Jurkat, Clone E6-1 (cell line): ENCODE measurements at places on chromosomes 11 and 22.
A peak's percentile ranks its signal among the peaks of the same experiment; 100 is the strongest.

- no peak for DNase-seq
Measured at GRCh38 chr22:37146051-37146385, 3.7 kb downstream of the IL2RB start.

GRCh38 chr11:108135845-108136544, 14.6 kb downstream of the ACAT1 start:
- DNase-seq, result no peak

GRCh38 chr22:23402275-23403151, 177.6 kb downstream of the IGLL1 start:
- DNase-seq, result peak; percentile 66

GRCh38 chr11:104699981-104700380, 198.3 kb downstream of the CASP12 start:
- no peak for DNase-seq

GRCh38 chr11:82775736-82776346, 42.2 kb upstream of the FAM181B start:
- peak; percentile 24 for DNase-seq

- DNase-seq, result no peak
Measured at GRCh38 chr11:8269636-8270035, 6.0 kb upstream of the LMO1 start.

GRCh38 chr22:27094633-27095308, 437.4 kb downstream of the MIAT start:
- DNase-seq, result no peak

GRCh38 chr11:106656646-106657045, 361.6 kb downstream of the GUCY1A2 start:
- DNase-seq, result no peak

GRCh38 chr22:41991111-41991510, 7.5 kb upstream of the WBP2NL start:
- no peak for DNase-seq

DNA sequence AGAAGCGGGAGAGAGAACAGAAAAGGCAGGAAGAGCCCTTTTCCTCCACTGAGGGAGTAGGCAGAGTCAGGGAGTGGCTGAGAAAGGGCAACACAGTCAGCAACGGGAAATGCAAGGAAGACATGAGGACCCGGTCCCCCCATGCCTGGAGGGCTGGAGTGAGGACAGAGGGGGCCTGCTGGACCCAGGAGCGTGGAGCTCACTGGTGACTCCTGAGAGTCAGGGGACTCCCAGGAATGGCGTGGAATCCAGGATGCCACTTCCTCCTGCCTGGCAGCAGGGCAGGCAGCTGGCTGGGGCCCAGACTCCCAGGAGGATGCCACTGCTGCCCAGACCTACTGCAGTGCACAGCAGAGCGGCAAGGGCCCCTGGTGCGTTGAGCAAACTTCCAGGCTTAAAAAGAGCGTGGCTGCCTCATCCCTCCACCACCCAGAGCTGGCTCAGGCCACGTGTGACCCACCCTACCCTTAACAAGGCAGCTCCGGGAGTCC, 11.3 kb downstream of the C11orf21 start:
- DNase-seq, result no peak

- DNase-seq, result no peak
Measured at GRCh38 chr22:46143491-46144147, 6.7 kb upstream of the PPARA start.

- DNase-seq, result no peak
Measured at GRCh38 chr11:133508468-133508867, 23.8 kb downstream of the OPCML start.

GRCh38 chr22:17788528-17789378, 14.5 kb upstream of the BID start:
- DNase-seq, result no peak

DNA sequence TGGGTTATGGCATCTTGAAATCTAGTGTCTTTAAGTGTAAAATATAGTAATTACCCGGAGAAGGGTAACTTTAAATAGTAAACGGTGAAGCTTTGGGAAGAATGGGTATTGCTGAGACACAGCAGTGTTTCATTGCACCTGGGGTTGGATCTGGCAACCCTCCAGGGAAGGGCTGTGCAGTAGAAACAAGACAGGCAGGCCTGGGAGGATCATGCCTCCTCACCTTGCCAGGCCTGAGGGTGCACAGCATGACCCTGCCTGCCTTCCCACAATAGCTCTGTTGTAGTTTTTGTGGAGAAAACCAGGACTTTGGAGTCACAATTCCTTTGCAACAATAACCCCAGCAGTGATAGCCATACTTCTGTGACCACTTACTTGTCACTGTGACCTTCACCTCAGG, 64.6 kb upstream of the ADSL start:
- DNase-seq, result no peak

DNA sequence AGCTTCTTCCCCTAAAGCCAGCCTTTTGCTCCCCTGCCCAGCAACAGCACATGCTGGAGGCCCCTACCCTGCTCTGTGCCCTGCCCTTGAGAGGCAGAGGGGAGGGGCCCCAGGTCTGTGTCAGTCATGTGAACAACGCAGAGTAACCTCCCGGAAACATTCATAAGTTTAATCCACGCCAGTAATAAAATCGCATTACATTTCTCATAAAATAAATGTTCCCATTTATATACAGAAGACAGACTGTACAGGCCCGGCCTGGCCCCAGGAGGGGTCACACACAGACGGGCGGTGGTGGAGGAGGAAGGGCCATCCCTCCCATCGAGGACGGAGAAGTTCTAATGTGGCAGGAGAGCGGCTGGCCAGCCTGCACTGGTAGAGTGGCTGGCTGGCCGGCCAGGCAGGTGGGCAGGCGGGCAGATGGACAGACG, 39.5 kb downstream of the LMO1 start:
- no peak for DNase-seq

DNA sequence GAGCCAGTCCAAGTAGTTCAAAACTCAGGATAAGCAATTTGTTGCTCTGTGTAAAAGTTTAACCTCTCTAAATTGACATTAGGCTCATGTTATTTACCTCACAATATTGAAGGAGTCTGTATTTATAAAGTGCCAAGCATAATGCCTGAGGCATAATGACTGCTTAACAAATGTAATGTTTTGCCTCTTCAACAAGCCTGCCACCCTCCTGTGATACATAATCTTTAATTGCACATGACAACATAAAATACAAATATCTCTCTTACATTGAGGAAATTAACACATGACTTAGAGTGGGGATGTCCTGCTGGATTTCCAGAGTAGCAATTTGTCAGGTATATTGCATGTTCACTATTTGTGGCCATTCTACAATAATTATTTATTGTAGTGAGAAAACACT, 469.2 kb upstream of the ANO5 start:
- DNase-seq, result no peak

DNA sequence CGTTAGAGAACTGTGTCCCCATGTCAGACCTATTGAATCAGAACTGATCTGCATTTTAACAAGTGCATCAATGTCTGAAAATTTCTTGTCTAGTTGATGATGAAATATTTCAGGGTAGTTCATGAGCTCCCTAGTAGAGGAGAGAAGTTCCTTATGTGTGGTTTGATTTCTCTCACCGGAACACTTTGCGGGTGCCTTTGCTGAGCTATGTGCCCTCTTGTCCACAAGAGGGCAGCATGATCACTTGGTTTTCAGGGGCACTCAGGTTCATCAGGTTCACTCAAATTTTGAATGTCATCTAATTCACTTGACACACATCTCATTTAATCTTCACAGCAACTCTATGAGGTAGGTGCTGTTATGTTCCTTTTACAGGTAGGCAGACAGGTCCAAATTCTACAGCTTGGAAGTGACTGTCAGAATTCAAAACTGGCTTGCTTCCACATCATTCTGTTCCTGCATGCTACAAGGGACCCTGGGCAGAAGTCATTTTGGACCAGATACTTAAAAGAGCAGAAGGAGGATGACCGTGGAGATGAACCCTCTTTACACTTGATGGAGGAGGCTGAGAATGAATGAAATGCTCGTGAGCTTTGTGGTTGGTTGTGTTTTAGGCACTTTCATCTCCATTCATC, 55.6 kb downstream of the P4HA3 start:
- DNase-seq, result peak; percentile 58

DNA sequence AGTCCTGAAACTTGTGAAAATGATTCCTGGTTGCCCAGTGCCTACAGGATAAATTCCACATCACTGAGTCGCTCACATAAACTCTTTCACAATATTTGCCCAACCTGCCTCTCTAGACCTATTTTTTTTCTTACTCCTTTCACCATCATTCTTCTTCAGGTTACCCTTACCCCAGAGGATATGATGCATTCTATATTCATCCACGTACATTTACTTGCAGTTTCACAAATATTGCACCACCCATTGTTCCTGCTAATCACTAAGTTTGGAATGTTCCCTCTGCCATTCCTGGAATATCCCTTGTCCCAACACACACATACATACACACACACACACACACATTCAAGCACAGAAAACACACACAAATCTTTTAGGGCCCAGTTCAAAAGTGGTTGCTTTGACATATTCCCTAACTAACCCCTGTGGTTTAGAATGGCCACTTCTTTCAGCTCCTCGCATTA, 379.5 kb downstream of the ETS1 start:
- no peak for DNase-seq

GRCh38 chr11:117992620-117993019, 6.4 kb downstream of the IL10RA start:
- no peak for DNase-seq

- DNase-seq, result no peak
Measured at GRCh38 chr22:38768036-38768435, 12.2 kb upstream of the SUN2 start.

- DNase-seq, result no peak
Measured at GRCh38 chr11:118216621-118217481, 8.0 kb downstream of the JAML start.
